ENCODE measurements at places on chromosomes 4 and X. TPM values are rescaled to one million over a fixed set of nuclear protein-coding genes. Genes with fewer than 3 reads are reported as not detected.

The ADGRG4 gene
- total RNA-seq, result under 0.01 TPM

DNA sequence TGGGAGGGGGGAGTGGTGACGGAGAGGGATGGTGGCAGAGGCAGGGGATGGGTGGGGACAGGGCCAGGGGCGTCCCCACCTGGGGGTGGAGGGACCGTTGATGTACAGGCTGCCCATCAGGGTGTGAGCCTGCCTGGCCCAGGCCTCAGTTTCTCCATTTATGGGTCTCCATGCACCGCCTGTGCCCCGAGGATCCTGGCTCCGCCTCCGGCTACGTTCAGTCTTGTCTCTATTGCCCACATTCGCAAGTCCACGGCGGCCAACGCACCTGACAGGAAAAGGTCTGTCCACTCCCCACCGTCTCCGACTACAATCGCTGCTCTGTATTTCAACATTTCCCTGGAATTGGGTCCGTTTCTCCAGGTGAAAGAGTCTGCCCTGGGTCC lies 96.3 kb upstream of the NKX1-1 start:
- peaks cover 7% of the 10 kb centered on the region for H3K27me3 ChIP-seq
- no peak for DNase-seq
- no peaks in the 10 kb centered on the region for H3K4me1 ChIP-seq
- H3K27ac ChIP-seq, result no peak overlapping the region

The GNL3L gene
- 18.7 TPM for total RNA-seq

The KLHL13 gene
- 4.9 TPM for total RNA-seq

DNA sequence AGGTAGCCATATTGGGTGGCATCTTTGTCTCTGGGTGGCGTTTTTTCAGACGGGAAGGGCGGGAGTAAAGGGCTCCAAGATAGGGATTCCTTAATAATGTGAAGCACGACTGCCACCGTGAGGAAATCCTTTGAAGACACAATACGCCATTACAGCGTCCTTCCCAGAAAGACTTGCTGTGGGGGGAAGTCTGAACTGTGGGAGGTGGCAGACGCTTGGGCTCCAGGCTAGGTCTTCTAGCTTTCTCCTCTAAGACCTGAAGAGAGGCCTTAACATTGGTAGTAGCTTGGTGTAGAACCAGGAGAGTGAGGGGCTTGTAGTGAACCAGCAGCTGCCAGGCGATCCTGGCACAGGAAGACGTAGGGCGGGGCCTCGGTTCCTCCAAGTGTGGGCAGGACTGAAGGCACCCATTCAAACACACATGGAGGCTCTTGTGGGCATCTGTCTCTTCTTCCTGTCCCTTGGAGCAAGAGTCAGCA lies 197.3 kb downstream of the OR13H1 start:
- DNase-seq, result no peak
- H3K27ac ChIP-seq, result peak overlapping the region; percentile 91
- H3K27me3 ChIP-seq, result no peaks in the 10 kb centered on the region
- peaks cover 10% of the 10 kb centered on the region for H3K36me3 ChIP-seq

DNA sequence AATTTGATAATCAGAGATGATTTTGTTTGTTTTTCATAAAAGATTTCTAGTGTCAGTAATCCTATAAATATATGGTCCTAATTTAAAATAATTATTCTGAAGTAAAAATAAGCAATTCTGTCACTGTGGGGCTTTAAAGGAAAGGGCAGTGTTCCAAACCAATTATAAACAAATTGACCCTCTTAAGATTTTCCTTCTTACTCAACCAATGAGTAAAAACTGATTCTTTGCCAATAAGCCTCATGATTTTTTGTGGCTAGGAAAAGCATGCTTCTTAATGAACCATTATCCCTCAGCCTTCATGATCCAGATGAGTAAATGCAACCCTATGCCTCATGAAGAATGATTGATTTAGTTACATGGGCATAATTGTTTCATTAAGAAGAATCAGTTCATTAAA lies 1010.4 kb downstream of the ADGRL3 start:
- H3K4me1 ChIP-seq, result no peaks in the 10 kb centered on the region
- no peaks in the 10 kb centered on the region for H3K36me3 ChIP-seq
- no peak overlapping the region for H3K4me3 ChIP-seq
- DNase-seq, result no peak
- H3K27ac ChIP-seq, result no peak overlapping the region

DNA sequence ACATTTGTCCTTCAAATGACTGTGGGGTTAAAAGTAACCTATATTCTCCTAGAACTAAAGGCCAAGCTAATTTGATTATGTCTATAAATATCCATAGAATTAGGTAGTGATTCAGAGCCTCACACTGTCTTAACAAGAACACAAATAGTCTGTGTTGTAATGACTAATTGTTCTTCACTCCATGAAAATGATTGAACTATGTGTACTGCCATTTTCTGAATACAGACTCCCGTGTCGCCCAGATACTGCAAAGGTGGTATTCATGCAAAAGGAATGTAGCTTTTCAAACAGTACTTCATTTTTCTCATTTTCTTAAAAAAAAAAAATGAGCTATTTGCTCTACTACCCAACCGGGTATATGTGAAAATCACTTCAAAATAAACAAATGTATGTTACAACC lies 11.3 kb upstream of the PHKA2 start:
- no peaks in the 10 kb centered on the region for H3K27me3 ChIP-seq
- no peak overlapping the region for H3K27ac ChIP-seq
- H3K4me3 ChIP-seq, result no peak overlapping the region

- H3K27me3 ChIP-seq, result no peaks in the 10 kb centered on the region
- H3K36me3 ChIP-seq, result no peaks in the 10 kb centered on the region
- H3K4me1 ChIP-seq, result no peaks in the 10 kb centered on the region
These were observed 607.8 kb downstream of the FSTL5 start for GRCh38 chr4:161555689-161556660.

- no peak overlapping the region for H3K4me3 ChIP-seq
- no peaks in the 10 kb centered on the region for H3K36me3 ChIP-seq
- DNase-seq, result no peak
- no peaks in the 10 kb centered on the region for H3K4me1 ChIP-seq
- H3K27me3 ChIP-seq, result no peaks in the 10 kb centered on the region
- no peak overlapping the region for H3K27ac ChIP-seq
These were observed 159.4 kb upstream of the GPC4 start for GRCh38 chrX:133574716-133575115.

GRCh38 chr4:78780093-78780492 lies 3.9 kb downstream of the BMP2K start:
- H3K27me3 ChIP-seq, result no peaks in the 10 kb centered on the region
- H3K27ac ChIP-seq, result no peak overlapping the region
- DNase-seq, result no peak
- H3K4me1 ChIP-seq, result peaks cover 3% of the 10 kb centered on the region

DNA sequence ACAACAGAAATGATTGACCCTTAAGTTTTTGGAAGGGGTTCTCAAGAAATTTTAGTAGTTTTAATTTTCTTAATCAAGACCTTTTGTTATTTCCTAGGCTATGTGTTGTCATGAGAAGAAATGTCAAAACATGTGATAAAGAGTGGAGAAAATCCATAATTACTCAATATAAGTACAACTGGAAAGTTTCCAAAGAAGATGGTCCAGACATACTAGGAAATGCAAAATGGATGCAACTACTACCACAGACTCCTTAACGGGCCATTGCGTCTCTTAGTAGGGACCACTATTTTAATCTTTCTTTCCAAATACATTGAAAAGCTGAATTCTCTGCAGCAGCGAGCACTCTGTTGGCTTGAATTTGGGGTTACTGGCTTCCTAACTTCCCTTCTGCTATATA lies 148.8 kb downstream of the NWD2 start:
- DNase-seq, result no peak
- no peaks in the 10 kb centered on the region for H3K36me3 ChIP-seq
- H3K4me3 ChIP-seq, result no peak overlapping the region
- H3K4me1 ChIP-seq, result no peaks in the 10 kb centered on the region

DNA sequence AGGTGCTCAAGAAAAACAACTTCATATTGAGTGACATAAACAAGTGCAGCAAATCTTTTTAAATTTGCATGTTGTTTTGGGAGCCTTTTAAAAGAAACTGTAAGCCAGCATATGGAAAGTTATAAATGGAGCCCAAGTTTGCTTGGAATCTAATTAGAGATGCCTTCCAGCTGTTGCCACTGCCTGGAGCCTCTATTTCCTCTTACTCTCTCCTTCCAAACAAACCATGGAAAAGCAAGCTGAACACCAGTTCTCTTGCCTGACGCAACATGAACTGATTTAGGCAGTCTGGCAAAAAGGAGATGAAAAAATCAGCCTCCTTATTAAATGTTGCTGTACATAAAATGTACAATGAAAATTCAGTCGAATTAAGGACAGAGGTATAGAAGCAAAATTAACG lies 21.5 kb downstream of the ARSJ start:
- H3K27ac ChIP-seq, result no peak overlapping the region
- no peak for DNase-seq
- H3K4me3 ChIP-seq, result no peak overlapping the region
- H3K4me1 ChIP-seq, result no peaks in the 10 kb centered on the region
- no peaks in the 10 kb centered on the region for H3K27me3 ChIP-seq

- no peak for DNase-seq
- H3K4me1 ChIP-seq, result no peaks in the 10 kb centered on the region
- H3K27me3 ChIP-seq, result no peaks in the 10 kb centered on the region
- no peak overlapping the region for H3K27ac ChIP-seq
These were observed 24.2 kb upstream of the ARHGEF9 start for GRCh38 chrX:63809173-63809572.

- H3K27ac ChIP-seq, result no peak overlapping the region
- no peaks in the 10 kb centered on the region for H3K27me3 ChIP-seq
- DNase-seq, result no peak
- no peak overlapping the region for H3K4me3 ChIP-seq
These were observed 464.5 kb downstream of the BCOR start for GRCh38 chrX:39633293-39633692.

DNA sequence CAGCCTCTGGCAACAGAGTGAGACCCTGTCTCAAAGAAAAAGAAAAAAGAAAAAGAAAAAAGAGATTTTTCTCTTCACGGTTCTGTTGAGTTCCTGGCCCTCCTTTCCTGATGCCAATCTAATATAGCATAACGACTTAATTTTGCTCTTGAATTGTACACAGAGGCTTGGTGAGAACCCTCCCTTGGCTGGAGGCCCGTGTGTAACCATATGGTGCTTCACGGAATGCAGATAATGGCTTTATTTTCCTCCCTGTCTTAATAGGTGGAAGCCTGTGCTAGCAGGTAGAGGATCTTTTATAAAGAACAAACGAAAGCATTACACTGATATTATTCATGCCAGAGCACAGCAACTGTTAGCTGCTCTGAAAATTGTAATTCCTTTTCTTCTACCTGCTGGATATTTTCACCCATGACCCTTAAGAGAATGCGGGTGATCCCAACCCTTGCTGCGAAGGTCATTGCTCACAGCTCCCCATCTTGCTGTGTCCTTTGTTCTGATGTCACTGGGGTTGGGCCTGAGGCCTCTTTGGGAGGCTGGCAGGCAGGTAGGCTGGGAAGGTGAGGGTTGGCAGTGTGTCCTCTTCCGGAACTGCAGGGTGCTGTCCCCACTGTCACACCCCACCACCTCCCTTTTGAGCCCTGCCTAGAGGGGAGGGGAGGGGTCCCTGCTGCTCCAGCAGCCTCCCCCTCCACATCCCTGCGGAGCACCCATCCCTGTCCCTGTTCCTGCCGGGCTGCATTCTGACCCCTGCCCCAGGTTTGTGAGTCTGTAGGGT lies 83.8 kb upstream of the STOX2 start:
- no peaks in the 10 kb centered on the region for H3K4me1 ChIP-seq
- no peak overlapping the region for H3K27ac ChIP-seq
